Caki2 (cell line): ENCODE measurements at places on chromosomes 5 and 9. TPM values are rescaled to one million over a fixed set of nuclear protein-coding genes. Genes with fewer than 3 reads are reported as not detected.

GRCh38 chr5:140677947-140678346 lies 4.6 kb upstream of the DND1 start:
- no peak for DNase-seq

DNA sequence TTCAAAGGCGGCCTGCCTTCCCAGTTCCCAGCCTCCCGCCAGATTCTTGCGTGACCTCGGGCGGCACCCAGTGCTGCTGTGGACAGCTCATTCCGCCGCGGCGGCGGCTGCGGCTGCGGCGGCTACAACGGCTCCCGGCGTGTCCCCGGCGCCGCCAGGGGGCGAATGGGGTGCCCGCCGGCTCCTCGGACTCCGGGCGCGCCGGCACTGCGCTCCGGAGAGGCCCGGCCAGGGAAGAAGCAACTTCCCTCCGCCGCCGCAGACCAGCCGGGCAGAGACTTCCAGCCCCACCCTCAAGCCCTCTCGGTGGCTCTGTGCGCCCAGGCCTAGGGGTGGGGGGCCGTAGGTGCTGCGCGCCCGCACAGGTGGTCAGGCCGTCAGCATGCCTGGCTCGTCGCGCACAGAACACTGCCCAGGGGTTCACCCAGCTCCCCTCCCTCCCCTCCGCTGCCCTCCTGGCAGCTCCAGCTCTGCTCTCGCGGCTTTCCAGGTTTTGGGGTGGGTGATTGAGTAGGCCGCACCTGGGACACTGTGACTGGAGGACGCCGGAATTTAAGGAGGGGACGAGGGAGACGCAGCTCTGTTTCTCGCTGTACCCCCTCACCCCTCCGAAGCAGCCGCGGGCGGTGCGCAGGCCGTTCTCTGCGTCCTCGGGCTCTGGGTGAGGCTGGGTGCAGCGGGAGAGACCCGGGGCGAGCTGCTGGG lies 20.2 kb downstream of the IGIP start:
- no peak for DNase-seq

- no peak for DNase-seq
Measured at GRCh38 chr9:1319436-1319835, 269.3 kb downstream of the DMRT2 start.

GRCh38 chr5:6311568-6312501 lies 66.5 kb downstream of the MED10 start:
- no peak for DNase-seq

DNA sequence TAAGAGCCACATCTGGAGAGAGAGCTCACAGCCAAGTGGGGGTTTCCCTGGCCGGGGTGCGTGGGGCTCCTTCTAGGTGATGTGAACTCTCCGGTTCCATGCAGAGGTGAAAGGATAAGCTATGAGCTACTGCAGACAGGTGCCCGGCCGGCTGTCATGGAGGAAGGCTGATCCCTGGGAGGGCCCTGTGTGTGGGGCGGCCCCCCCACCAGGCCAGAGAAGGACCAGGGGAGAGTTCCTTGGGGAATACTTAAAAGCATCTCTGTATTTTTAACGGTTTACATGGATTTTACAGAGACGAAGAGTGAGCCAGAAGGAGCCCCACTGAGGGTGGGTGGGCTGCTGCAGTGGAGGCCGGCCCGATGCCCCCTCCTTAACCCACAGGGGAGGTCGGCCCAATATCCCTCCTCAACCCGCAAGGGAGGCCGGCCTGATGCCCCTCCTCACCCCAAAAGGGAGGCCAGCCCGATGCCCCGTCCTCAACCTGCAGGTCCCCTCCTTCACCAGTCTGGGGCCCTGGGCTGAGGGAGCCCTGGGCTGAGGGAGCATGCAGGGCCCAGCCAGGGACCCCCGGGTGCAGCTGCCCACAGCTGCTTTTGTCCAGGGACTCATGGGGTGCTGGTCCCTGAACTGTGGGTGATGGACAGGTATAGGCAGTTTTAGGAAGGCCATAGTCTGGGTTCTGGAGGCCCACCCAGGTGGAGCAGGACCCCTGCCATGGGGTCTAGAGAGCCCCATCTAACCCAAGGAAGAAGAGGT lies 31.9 kb downstream of the MRPL36 start:
- no peak for DNase-seq

DNA sequence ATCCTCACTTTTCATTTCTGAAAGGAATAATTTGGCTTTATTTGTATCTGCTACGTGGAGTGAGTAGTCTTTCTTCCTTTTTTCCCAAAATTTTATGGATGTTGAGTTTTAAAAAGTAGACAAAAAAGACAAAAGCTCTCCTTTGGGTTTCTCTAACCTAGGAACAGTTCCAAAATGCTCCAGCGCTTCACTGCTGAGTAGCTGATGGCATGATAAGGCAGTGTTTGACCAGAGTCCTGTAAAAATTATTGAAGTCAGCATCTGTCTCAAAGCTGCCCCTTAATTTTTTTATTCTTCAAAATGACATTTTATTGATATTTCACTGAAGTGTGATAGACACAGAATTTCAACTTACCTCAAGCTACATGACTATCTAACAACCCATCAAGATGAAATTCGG lies 219.0 kb downstream of the ADAMTSL1 start:
- DNase-seq, result no peak

- DNase-seq, result no peak
Measured at GRCh38 chr9:135227641-135228251, 140.3 kb downstream of the OLFM1 start.

DNA sequence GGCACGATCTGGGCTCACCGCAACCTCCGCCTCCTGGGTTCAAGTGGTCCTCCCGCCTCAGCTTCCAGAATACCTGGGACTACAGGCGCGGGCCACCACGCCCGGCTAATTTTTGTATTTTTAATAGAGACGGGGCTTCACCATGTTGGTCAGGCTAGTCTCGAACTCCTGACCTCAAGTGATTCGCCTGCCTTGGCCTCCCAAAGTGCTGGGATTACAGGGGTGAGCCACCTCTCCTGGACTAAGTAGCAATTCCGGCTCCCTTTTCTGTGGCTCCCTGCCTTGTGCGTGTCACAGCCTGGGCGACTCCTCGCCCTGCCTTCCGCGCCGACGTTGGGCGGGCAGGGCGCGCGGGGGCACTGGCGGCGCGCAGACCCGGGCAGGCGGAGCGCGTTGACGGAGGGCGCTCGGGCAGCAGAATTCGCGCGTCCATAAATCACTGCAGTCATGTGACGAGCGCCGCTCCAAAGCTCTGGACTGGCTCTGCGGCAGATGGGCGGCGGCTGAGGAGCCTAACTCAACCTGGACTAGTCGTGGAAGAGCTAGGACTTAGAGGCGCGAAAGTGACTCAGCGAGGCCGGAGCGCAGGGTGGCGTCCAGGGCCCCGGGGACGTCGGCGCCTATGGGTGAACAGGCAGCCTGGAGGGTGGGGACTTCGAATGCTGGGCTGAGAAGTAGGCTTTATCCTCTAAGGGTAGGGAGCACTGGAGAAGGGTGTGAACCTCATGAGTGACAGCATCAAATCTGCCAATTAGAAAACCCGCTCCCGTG lies 1.4 kb upstream of the CIZ1 start:
- peak; percentile 99 for DNase-seq

GRCh38 chr9:126329476-126330275 lies 3.0 kb downstream of the MVB12B start:
- DNase-seq, result no peak

- peak; percentile 74 for DNase-seq
Measured at GRCh38 chr5:108381350-108381953, 446 bp downstream of the FBXL17 start.

GRCh38 chr9:2338777-2339365 lies 282.7 kb upstream of the VLDLR start:
- DNase-seq, result no peak

DNA sequence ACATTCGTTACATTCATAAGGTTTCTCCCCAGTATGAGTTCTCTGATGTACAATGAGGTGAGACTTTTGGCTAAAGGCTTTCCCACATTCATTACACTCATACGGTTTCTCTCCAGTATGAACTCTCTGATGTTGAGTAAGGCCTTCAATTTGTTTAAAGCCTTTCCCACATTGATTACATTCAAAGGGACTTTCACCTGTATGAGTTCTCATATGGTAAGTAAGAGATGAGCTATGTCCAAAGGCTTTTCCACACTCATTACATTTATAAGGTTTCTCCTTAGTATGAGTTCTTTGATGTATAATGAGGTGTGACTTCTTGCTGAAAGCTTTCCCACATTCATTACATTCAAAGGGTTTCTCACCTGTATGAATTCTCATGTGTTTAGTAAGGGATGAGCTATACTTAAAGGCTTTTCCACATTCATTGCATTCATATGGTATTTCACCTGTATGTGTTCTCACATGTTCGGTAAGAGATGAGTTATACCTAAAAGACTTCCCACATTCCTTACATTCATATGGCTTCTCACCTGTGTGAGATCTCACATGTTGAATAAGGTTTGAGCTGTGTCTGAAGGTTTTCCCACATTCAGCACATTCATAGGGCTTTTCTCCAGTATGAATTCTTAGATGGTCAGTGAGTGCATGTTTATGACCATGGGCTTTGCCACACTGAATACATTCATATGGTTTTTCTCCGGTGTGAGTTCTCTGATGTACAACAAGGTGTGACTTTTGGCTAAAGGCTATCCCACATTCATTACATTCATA lies 13.5 kb downstream of the ZFP37 start:
- peak; percentile 16 for DNase-seq

DNA sequence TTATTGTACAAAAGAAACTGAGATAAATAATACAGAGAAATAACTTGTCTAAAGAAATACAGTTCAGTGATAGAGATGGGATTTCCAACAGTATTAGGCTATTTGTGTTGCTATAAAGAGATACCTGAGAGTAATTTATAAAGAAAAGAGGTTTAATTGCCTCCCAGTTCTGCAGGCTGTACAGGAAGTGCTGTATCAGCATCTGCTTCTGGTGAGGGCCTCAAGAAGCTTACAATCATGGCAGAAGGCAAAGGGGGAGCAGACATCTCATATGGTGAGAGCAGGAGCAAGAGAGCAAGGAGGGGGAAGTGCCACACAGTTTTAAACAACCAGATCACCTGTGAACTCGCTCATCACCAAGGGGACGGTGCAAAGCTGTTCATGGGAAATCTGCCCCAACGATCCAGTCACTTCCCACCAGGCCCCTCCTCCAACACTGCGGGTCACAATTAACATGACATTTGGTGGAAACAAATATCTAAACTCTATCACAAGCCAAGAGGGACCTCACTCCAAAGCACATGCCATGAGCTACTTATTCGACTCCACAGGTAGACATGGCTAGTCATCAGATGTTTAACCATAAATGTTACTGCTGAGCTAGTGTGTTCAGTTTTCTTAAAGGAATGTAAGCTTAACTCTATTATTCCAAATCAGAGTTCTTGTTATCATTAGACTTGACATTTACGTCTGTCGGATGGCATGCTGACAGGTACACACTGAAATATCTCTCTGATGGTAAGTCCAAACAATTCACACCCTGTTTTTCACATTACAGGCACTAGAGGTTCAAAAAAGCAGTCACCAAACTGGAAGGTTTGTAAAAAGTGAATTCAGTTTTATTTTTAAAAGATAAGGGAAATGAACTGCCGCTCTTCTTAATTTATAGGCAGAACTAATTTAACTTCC lies 82.2 kb downstream of the AUH start:
- no peak for DNase-seq

DNA sequence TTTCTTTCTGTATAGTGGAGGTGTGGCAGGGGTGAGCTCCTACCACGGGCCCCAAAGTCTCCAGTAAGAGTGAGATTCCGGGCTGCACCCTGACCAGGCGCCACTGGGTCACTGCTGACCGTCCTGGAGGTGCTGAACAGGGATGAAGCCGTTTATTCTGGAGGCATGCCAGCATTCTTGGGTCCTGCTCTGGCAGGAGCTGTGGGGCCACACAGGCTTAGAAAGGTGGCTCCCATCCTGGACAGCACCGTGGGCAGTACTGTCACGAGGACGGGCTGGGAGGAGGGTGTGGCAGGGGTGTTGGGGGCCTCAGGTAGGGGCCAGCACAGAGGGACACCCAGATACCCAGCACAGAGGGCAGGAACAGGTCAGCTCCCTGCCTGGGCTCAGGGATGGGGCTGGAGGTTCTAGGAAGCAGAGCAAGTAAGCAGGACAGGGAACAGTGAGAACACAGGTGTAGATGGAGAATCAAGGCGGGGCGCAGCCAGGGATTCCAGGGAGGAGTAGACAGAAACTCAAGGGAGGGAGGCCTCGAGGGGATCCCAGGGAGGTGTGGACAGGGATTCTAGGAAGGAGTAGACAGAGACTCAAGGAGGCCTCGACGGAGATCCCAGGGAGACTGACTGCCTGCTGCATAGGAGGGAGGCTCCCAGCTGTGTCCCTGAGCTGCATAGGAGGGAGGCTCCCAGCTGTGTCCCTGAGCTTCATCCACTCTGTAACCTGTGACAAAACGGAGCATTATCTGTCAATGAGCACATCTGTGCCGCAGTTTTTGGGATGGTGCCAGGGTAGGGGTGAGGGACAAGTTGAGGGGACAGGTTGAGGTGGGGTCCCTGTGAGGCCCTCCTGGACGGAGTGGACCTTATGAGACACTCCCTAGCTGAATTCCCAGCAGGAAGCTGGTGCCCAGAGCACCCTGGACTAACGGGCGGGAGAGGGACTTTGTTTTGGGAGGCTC lies 1.1 kb upstream of the PLEKHG4B start:
- no peak for DNase-seq

DNA sequence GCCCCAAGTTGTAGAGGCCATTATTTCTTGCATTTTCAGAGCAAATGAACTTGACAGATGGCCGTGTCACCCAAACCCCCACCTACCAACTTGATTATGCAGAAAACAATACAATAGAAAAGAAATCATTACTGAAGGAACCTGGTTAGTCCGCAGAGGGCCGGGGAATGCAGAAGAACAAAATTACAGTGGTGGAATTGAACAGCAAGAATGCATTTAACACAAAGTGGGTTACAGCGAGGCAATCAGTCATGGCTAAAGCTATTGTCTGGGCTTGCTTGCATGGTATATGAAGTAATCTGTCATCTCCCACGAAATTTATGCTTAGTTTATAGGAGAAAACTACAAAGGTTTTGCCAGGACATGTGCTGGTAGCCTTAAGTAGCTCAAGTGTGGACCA lies 238.3 kb upstream of the IRX1 start:
- DNase-seq, result no peak

- DNase-seq, result no peak
Measured at GRCh38 chr9:31744589-31744988, 639.9 kb upstream of the ACO1 start.

- no peak for DNase-seq
Measured at GRCh38 chr9:123382653-123383511, 26.9 kb downstream of the CRB2 start.

GRCh38 chr5:175521313-175521833 lies 43.0 kb downstream of the SFXN1 start:
- DNase-seq, result no peak

Gene ANXA2R
- total RNA-seq, result 1.7 TPM in 1 of 2 replicates, not detected in the other

Gene PTGR1
- 95.6 and 116 TPM in 2 replicates for total RNA-seq

Gene RALGDS
- 11.1 and 18.6 TPM in 2 replicates for total RNA-seq

Gene WNT8A
- total RNA-seq, result not detected in 2 replicates

Gene FGD3
- total RNA-seq, result 0.96 TPM in 1 of 2 replicates, not detected in the other

Gene C9orf50
- not detected in 2 replicates for total RNA-seq
